ENCODE measurements at places on chromosomes 3 and 15.

DNA sequence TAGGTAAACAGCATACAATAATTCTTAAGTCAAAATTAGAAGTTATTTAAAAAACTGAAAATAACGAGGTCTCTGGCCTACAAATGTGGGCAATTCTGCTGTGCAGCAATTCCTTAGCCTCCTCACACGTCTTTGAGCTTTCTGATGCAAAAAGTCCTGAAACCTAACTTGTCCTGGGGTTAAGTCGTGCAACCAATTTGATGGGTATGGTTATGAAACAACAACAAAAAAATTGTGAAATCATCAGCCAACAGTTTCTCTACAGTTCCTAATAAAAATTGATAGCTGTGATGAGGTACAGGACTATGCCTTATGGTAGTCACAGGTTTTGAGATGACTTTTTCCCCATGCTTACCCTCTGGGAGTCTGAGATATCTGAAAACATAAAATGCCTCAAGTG, 6.5 kb upstream of the GLB1 start:
- DNase-seq, result no peak

DNA sequence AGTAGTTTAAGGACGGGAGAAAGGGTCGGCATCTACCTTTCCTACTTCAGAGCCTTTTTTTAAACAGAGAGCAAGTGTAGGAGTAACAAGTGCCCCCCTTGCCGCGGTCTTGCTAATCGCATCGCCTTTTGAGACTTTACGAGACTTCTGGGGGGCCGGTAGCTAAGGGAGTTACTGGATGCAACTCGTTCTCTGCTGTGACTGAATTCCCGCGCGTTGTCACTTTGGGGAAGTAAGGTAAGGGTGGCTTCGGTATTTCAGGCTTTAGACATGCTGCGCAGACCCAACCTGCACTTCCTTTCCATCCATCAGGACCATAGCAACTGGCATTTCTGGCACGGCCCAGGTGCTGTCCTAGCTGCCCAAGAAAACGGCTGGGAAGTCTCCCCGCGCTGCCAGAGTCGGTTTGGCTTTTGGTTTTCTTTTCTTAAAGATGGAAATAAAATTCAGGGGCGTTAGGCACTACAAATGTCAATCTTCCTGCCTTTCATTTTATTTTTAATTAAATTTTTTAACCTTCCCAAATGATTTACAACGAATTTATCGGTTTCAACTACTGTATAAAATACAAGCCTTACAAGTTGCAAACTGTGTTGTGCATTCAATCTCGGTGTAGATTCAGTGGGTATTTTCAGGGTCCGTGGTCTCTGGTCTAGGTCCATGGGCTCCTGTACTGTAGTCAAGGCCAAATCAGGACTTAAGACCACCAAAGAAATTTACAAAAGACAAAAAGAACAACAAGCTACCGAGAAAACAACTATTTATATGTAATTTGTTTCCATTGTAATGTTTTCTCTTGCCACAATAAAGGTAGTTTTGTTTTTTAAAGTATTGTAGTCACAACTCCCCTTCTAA, 3.5 kb downstream of the MECOM start:
- DNase-seq, result no peak

DNA sequence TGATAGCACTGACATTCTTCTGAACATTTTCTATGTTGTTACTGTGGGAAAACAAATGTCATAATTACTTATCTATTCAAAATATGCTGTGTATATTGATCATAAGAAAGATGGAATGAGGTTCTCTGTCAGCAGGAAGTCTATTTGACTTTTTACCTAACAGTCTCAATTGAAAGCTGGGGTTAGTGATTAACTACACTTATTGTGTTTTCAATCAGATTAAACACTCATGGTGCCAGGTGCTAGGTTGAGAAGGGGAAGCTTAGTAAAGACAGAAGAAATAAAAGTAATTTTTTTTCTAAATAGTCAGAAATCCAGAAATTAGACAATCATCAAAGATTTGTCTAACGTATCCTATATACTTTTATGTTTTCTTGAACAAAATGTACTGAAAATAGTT, 281.0 kb upstream of the NR2E3 start:
- DNase-seq, result no peak

GRCh38 chr3:78754066-78754743, 1013.6 kb downstream of the ROBO1 start:
- DNase-seq, result peak; percentile 70

DNA sequence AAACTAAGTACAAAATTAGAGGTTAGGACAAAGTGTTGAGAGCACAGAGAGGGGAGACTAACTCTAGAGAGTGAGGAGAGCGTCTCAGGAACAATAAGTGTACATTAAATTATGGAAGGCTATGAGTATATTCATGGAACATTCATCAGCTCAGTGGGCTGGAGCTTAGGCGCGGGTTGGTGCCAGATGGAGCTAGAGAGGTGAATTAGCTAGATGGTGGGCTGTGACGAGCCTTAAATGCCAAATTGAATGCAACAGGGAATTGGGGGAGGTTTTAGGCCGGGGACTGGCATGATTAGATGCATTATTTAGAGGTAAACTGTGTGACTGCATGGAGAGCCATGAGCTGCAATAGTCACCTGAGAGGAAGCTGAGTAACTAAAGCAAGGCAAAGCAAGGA, 97.1 kb downstream of the TMEM108 start:
- DNase-seq, result no peak

Data from adipocyte (in vitro differentiated cells).